ENCODE measurements at places on chromosomes 7 and 10. TPM values are rescaled to one million over a fixed set of nuclear protein-coding genes. Genes with fewer than 3 reads are reported as not detected.

Gene RBM20
- total RNA-seq = 4.0 TPM

Gene GCK
- total RNA-seq = 0.25 TPM

Gene IL15RA
- 6.8 TPM for total RNA-seq

Gene SDK1
- total RNA-seq = 0.94 TPM

Gene LRGUK
- 0.16 TPM for total RNA-seq

Gene FAM237B
- total RNA-seq = not detected

Gene ICA1
- 25.3 TPM for total RNA-seq

Gene VWA2
- total RNA-seq = not detected
